ENCODE measurements at places on chromosomes 2 and 18.
A peak's percentile ranks its signal among the peaks of the same experiment; 100 is the strongest.

DNA sequence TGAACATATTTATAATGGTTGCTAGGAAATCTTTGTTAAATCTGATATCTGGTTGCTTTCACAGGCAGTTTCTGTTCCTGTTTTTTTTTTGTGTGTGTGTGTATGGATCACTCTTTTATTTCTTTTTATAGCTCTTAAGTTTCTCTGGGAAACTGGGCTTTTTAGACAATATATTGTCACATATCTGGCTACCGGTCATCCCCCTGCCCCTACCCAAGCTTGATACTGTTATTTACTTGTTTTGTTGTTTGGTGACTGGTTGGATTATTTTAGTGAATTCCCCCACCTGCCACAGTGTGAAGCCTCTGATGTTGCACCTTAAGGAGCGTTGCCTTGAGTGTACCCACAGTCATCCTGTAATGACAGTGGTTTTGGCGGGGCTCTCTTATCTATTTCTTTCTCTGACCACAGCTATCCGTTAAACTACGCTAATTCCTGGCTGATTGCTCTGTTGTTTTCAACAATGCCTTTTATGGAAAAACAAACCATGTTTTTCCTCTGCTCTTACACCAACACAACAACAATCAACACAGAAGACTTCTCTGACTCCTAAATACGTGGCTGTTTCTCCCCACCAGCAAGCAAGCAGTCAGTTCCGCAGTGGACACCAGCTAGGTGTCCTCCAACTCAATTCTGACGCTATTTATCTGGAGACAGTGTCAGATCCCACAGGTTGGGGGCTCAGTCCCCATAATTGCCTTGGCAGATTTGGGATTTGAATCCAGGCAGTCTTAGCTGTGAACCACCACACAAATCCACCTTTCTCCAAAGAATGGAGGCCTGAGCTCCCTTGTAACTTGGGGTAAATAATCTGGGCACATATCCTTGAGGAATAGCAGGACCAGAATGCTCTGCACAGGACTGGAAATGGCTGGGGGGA is 10.9 kb downstream of the GNLY start:
- no peak for DNase-seq

DNA sequence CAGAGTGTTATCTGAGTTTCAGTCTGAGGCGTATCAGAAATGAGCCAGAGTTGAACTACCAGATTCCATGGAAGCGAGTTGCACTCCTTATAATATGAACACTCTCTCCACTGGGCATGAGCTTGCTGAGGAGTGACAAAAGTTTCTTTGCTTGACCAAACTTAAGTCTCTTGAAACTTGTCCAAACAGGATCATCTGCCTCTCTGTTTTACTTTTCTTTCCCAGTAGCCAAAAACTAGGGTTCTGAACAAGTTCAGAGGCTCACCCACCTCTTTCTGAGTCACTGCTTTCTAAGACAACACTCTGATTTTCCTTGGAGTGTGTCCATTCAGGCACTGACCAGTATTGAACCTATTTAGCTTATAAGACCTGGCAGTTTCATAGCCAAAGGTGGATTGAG is 233.2 kb upstream of the TCF4 start:
- DNase-seq = no peak

- peak; percentile 71 for DNase-seq
Measured at GRCh38 chr2:112623913-112624777, 21.6 kb upstream of the SLC20A1 start.

- DNase-seq = no peak
Measured at GRCh38 chr18:14974576-14974975, 226.6 kb downstream of the ANKRD30B start.

DNA sequence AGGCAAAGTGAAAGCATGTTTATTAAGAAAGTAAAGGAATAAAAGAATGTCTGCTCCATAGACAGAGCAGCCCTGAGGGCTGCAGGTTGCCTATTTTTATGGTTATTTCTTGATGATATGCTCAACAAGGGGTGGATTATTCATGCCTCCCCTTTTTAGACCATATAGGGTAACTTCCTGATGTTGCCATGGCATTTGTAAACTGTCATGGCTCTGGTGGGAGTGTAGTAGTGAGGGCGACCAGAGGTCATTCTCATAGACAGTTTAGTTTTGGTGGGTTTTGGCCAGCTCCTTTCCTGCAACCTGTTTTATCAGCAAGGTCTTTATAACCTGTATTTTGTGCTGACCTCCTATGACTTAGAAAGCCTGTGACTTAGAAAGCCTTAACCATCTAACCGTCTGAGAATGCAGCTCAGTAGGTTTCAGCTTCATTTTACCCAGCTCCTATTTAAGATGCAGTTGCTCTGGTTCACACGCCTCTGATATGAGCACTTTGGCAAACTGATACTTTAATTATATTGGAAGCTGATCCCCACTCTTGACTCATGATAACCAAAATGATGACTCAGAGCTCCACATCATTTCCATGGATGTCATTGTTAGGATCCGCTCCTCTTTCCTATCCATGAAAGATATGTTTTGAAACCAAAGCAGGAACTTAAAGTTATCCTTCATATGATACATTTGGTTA is 14.5 kb upstream of the ERMN start:
- DNase-seq = no peak

- DNase-seq = no peak
Measured at GRCh38 chr2:181862583-181863281, 28.8 kb upstream of the ITPRID2 start.

- no peak for DNase-seq
Measured at GRCh38 chr2:240584486-240585031, 2.0 kb upstream of the CAPN10 start.

GRCh38 chr2:185335879-185336278 is 402.7 kb upstream of the FSIP2 start:
- DNase-seq = no peak

DNA sequence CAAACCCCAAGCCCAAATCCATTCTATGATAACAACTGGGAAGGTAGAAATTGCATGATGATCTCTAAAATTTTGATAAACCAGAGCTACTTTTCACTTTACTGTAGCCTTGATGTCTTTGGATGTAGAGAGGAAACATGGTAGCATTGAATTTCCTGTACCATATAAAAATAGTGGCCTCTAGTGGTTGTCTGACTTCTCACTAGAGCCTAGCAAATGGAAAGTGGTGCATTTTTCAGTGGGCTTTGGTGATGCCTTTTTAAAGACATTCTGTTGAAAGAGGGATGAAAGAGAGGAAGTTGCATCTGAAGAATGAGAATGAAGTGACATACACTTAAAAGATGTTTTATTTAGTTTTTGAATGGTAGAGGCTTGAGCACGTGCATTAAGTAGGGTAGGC is 662.2 kb downstream of the XIRP2 start:
- DNase-seq = no peak

GRCh38 chr2:158507141-158507540 is 50.4 kb downstream of the PKP4 start:
- no peak for DNase-seq

GRCh38 chr2:238925816-238926521 is 78.1 kb downstream of the TWIST2 start:
- DNase-seq = peak; percentile 46

- DNase-seq = no peak
Measured at GRCh38 chr2:71800106-71800809, 346.9 kb downstream of the DYSF start.

- no peak for DNase-seq
Measured at GRCh38 chr2:24058564-24059271, 9.2 kb downstream of the FKBP1B start.

- DNase-seq = no peak
Measured at GRCh38 chr2:163401481-163401880, 334.3 kb downstream of the FIGN start.

GRCh38 chr2:214503568-214503967 is 92.7 kb downstream of the VWC2L start:
- no peak for DNase-seq

DNA sequence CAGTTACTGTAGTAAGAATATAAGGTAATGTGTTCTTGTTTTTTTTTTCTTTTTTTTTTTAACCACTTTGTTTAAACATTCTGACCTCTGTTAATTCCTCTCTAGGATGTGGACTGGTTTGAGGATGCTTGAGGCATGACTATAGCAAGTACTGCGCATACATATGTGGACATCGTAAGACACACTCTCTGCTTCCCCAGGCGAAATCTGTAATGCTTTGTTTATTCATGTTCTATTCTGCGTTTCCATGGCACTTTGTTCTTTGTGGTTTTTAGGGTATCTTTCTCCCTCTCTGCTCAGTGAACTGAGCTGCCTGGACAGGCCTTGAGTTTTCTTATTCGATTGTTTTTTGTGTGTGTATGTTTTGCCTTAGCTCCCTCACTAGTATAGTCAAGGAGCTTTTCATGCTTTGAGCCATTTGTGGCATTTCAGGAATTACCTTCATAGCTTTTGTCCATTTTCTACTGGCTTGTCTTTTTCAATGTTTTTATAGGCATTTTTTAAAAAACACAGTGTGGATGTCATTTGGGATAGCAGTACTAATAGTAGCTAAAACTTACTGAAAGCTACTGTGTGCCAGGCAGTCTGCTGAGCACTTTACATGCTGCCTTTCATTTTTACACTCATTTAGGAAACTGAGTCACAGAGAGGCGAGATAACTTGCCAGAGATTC is 1.9 kb upstream of the SH3BP4 start:
- DNase-seq = no peak

DNA sequence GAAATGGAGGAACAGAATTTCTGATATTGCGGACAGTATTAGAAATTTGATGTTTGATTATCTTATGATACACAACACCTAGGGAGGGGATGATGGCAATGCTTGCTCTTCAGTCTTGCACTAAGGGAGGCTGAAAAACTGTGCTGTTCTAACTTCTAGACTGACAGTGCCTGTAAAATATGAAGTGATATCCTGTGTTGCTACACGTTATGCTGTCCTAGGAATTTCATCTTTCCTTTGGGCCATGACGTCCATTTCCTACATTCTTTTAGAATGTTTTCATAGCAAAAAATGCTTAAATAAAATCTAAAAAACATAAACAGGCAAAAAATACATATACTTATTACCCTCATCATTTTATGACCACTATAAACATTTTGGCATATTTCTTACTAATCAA is 55.3 kb downstream of the OSBPL1A start:
- DNase-seq = no peak

- DNase-seq = no peak
Measured at GRCh38 chr2:31253356-31254131, 19.6 kb downstream of the EHD3 start.

DNA sequence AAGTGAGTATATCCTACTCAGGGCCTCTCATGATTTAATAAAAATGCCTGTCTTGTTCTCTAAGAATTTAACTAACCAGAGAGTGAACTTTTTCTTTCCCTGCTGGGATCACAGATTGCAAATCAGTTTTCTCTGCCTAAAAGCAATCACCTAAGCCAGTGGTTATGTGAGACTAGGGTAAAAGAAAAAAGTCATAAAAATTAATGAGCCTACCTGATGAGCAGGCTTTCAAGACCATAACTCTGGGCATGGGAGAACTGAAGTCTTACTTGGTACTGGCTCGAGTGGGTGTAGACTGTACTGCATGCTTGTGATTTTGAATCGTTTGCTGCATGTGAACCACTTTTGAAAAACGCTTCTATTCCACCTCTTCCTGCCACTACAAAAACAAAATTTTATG is 1677.0 kb upstream of the LRRTM1 start:
- no peak for DNase-seq

DNA sequence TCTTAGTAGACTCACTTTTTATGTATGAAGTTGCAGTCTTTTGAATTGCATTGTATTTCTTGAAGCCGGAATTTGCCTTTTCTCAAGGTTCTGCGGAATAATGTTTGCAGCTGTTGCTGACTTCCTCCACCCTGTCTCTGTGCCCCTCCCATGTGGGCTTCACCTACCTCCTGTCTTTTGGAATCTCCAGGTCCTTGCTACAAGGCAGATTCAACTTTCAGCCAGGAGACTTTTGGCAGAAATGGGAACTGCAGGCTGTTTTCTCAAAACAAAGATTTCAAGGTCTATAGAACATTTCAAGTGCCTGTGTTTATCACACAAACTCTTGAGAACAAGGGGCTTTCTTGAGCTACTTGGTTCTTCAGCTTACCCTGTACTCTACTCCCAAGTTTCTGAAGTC is 25.6 kb downstream of the ZNF236 start:
- DNase-seq = no peak

- DNase-seq = no peak
Measured at GRCh38 chr18:27413495-27414401, 228.6 kb upstream of the CHST9 start.

DNA sequence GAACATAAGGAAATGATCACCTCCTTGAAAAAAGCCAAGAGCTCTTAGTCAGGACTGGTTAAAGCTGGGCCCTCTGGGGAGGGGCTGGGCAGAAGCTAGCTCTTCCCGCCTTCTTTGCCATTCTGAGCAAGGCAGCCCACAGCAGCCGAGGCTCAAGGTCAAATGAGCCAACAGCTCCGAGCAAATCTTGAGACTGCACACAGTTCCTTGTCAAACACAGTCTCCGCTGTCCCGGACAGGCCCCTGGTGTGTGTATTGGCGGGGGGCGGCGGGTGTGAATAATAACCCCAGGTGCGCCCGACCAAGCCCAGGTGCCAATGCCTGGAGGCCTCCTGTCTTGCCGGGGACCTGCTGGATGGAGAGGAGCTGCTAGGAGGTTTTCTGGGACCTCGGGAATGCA is 46.4 kb upstream of the ACAA2 start:
- no peak for DNase-seq

- no peak for DNase-seq
Measured at GRCh38 chr2:189937691-189938090, 124.8 kb downstream of the MSTN start.

DNA sequence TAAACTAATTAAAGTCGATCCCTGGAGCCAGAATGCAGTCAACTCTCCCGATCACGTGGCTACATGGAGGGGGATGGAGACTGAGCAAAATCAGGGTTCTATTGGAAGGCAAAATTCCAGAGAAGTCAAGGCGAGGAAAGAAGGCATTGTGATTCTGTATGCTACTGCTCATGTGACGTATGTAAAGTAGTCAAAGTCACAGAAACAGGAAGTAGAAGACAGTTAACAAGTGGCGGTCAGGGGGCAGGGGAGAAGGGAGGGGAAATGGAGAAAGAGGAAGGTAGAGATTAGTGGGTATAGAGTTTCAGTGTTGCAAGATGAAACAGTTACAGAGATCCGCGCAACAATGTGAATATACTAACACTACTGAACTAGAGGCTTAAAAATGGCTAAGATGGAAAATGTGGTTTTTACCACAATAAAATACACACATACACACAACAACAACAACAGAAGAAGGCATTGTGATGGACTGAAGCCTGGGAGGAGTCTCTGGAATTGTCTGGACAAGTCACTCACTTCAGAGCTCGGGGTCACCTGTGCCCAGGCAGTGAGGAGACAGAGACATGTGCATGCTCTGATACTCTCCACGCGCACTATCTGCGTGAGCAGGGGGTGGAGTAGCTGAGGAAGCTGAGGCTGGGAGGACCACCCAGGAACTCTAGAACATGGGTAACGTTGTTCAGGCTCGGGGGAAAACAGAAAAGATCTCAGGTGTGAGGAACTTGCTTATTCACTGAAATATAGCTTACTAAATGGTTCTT is 89.9 kb upstream of the CDCA7 start:
- no peak for DNase-seq

GRCh38 chr2:219142329-219142728 is 18.3 kb downstream of the NHEJ1 start:
- no peak for DNase-seq

DNA sequence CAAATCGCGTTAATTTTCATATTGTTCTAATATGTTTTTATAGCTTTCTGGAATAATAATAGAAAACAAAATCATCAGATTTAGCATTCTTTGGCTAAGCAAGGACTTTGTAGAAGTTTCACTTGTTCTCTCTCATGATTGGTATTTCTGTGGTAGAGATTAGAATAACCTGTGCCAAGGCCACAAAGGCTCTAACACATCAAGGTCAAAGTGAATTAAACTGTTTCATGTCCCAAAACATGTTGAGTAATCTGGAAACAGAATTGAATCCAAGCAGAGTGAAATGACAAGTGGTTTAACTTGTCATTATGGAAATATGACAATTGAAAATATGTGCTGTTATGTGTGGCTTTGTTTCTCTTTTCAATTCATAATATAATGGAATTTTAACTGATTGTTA is 617.4 kb downstream of the CCDC85A start:
- DNase-seq = no peak

All from Right ventricle myocardium inferior (tissue), 1 donor.